ENCODE measurements at places on chromosomes 1 and 21. TPM values are rescaled to one million over a fixed set of nuclear protein-coding genes. Genes with fewer than 3 reads are reported as not detected.

DNA sequence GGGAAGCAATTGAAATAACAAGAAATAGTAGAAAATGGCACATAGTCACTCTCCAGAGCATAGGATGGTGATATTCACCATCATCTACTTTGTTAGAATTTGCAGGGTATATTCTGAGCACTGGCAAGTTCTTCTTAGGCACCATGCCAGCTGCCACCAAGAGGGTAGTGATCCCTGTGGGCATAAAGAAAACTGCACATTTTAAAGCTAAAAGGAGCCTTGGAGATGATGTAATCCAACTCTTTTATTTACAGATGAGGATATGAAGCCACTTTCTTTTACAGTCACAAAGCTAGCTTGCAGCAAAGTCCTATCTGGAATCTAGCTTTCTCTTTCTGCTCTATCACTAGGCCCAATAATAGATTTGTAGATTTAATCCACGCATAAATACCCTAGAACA, 69.0 kb downstream of the PTGER3 start:
- no peak for DNase-seq

GRCh38 chr1:18021242-18021641, 86.4 kb upstream of the IGSF21 start:
- no peak for DNase-seq

DNA sequence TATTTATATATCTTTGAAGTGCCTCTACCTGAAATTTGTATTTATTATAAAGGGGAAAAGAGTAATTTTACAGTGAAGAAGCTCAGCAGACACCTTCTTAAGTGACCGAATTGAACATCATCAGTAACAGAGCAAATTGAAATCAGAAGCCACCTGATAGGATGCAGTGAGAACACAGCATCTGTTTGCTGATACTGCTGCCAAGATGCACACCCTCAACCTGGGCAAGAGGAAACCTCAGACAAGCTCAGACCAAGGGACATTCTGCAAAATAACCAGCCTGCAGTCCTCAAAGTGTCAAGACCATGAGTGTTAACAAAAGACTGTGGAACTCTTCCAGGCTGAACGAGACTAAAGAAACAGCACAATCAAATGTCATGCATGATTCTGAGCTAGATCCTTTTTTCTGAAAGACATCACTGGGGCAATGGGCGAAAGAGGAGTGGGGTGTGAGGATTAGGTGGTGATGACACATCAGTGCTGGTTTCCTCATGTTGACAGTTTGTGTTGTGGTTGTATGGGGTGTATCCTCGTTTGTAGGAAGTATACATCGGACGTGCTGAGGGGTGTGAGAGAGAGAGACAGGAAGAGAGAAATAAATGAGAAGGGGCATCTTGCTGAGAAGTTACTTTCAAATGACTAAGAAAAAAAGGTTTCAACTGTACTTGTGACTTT, 103.7 kb downstream of the ABCA4 start:
- no peak for DNase-seq

DNA sequence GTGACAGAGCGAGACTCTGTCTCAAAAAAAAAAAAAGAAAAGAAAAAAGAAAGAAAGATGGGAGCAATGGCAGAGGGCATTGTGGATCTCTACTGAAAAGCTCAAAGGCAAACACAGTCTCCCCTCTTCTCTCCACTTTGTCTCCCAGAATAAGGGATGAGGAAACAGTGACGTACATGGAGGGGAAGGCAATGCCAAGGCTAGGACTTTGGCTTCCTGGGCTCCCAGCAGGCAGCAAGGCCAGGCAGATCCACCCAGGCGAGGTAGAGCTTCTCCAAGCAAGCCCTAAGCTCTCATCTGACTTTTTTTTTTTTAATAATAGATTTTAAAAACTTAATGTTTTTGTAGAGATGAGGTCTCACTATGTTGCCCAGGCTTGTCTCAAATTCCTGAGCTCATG, 4.6 kb downstream of the ARHGEF2 start:
- no peak for DNase-seq

LYSMD1 gene
- 10.8 TPM for total RNA-seq

DNA sequence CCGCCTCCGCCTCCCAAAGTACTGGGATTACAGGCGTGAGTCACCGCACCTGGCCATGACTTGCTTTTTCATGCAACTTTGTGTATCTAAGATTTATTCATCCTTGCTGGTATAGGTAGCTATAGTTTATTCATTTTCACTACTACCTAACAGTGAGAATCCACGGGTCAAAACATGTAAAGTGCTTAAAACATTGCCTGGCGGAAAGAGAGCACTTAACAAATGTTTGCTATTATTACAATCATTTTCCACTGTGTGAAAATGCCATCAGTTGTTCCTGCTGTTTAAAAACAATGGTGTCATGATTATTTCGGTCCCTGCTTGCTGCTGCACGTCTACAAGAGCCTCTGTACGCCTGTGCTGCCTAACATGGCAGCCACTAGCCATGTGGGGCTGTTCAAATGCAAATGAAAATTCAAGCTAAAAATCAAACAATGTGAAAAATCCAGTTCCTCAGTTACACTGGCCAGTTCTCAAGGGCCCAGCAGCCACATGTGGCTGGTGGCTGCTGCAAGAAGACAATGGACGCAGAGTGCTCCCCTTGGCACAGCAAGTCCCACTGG, 65.1 kb downstream of the CLSTN1 start:
- DNase-seq: no peak

Measured in suprapubic skin (tissue), 4 donors.